ENCODE measurements at places on chromosomes 4 and X. TPM values are rescaled to one million over a fixed set of nuclear protein-coding genes. Genes with fewer than 3 reads are reported as not detected.

The PPARGC1A gene
- polyA plus RNA-seq = 26.7 TPM

The ADRA2C gene
- polyA plus RNA-seq = 14.2 TPM

The SCD5 gene
- 46.8 TPM for polyA plus RNA-seq

GRCh38 chr4:67699603-67700002, 1.4 kb downstream of the UBA6 start:
- no peak for DNase-seq

GRCh38 chr4:76305033-76305687, 1.4 kb upstream of the STBD1 start:
- DNase-seq = no peak

DNA sequence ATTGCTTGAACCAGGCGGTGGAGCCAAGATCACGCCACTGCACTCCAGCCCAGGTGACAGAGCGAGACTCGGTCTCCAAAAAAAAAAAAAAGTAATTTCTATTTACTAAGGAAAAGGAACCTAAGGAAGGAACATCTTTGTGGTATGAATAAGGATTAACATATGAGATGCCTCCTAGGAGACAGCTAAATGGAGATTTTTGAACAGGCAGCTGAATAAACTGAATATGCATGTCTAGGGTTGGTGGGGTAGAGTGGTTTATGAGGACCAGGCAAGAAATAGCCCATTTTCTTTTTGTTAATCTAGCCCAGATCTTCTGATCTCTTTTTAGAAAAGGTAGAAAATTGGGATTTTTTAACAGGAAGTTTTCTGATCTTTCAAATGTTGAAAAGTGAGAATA, 59.9 kb upstream of the TBC1D14 start:
- no peak for DNase-seq

- no peak for DNase-seq
These were observed 27.2 kb upstream of the DHX15 start for GRCh38 chr4:24611575-24611974.

DNA sequence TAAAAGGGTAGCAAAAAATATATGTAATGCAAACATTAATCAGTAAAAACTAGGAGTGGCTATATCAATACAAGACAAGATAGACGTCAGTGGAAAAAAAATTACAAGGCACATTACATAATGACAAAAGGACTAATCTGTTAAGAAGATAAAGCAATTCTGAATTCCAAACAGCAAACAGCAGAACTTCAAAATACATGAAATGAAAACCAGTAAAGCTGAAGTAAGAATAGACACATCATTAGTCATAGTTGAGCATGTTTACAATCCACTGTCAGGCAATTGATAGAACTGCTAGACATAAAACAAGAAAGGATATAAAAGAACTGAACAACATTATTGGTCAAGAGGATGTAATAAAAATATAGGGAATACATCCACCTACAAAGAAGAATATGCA, 12.2 kb downstream of the SULT1B1 start:
- DNase-seq = no peak

DNA sequence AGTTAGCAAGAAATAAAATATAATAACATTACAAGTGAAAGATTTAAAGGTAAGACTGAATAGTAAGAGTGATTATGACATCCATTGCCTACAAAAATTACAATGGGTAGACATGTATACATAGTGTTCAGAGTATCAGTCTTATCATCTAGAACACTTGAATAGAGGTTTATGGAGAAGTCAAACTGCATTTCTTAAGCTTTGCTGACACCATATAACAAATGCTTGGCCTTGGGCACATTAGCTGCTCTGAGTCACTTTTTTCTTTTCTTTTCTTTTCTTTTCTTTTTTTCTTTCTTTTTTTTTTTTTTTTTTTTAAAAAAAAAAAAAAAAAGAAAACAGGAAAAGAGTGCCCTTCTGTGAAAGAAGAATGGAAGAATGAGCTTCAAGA, 220.0 kb downstream of the SPCS3 start:
- no peak for DNase-seq

- no peak for DNase-seq
These were observed 1.9 kb upstream of the TCEAL1 start for GRCh38 chrX:103626855-103627254.

GRCh38 chr4:54440394-54441136, 211.5 kb downstream of the PDGFRA start:
- DNase-seq = no peak

DNA sequence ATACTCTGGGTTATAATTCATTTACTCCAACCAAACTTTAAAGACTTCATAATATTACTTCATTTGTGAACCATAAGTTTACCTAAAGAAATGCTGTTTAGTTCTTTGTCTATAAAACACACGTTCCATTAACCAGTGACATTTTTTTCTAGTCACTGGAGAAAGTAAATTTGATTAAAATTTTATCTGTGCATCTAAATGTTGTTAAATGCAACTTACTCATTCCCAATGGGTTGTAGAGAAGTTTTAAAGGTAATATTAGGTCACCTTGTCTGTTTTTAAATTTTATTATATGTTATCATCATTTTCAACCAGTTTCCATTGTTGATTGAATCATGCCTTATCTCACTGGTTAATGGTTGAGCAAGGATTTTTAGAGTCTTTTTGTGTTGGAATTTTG, 401.4 kb downstream of the CCSER1 start:
- no peak for DNase-seq

DNA sequence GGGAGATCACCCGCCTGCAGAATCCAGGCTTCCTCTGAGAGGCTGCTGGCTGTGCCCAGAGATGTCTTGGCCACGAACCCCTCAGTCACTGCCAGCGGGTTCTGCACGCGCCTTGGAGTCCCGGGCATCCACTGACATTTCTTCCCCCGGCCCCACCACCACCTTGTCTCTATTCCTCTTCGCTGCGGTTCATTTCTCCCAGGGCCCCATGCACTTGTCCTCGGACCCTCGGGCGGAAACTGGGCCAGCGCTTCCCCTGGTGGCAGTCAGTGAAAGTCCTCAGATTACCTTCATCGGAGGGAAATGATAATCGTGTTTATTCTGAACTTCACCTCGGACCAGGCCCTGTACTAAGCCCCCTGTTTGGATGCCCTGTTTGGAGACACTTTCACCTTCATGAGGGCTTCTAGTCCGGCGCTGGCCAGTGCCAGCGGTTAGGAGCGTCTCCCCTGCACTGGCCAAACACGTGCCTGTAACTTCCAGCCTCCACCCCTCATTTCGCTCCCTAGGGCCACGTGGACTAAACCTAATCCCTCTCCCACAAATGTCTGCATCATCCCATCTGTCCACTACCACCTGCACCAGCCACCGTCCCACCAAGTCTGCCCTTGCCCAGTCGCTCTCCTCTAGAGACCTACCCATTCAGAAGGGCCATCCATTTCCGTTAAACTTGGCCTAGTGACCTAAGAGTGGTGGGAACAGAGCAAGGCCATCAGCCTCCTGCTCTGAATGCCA, 82.0 kb downstream of the DCTD start:
- DNase-seq = no peak

Measured in renal pelvis (tissue), 12 donors.